LoVo (cell line): ENCODE measurements at places on chromosomes 2 and 18.
A peak's percentile ranks its signal among the peaks of the same experiment; 100 is the strongest.

GRCh38 chr18:76444446-76445105 lies 50.5 kb downstream of the ZNF516 start:
- no peak for DNase-seq

- DNase-seq, result no peak
Measured at GRCh38 chr2:56757884-56758545, 574.2 kb downstream of the CCDC85A start.

GRCh38 chr2:133774654-133775015 lies 206.4 kb upstream of the NCKAP5 start:
- no peak for DNase-seq

GRCh38 chr2:230671117-230671516 lies 41.5 kb upstream of the CAB39 start:
- DNase-seq, result no peak

- no peak for DNase-seq
Measured at GRCh38 chr2:55627915-55628314, 10.5 kb upstream of the PPP4R3B start.

GRCh38 chr2:26757873-26758789 lies 6.0 kb upstream of the SLC35F6 start:
- DNase-seq, result peak; percentile 85

DNA sequence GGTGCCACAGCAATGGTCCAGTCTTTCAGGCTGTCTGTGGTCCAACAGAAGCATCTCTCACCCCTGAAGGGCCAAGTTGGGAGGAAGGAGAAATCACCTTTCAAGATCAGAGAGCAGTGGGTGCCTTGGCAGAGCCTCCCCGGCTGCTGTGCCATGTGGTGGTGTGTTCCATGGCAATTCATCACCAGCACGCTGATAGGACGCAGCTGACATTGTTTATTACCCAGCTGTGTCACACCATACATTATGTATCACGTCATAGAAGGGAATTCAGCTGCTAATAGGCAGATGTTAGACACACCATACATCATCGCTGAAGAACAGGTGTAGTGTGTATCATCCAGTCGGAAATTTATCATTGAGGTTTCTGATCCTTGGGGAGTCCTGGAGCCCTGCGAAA lies 29.6 kb upstream of the RPL31 start:
- no peak for DNase-seq

GRCh38 chr2:151630372-151630771 lies 103.9 kb downstream of the NEB start:
- no peak for DNase-seq

GRCh38 chr18:44213293-44213692 lies 467.4 kb upstream of the SETBP1 start:
- no peak for DNase-seq

DNA sequence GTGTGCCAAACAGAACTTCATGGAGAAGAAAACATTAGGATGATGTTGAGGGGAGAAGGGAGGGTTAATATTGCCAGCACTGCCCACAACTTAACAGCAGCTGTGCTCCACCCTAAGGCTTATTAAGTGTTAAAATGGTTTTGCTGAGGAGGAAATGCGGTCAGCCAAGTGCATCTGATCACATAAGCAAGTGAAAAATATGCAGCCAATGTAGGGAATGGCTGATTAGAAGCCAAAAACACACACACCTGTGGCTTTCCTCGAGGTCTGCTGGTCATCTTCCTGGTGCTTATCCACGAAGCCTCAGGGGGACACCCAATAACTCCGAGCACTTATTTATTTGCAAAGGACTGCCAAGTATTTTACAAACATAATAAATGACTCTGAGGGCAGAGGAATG lies 66.3 kb upstream of the GPR45 start:
- DNase-seq, result no peak

GRCh38 chr2:12325806-12326205 lies 390.9 kb upstream of the TRIB2 start:
- DNase-seq, result no peak

DNA sequence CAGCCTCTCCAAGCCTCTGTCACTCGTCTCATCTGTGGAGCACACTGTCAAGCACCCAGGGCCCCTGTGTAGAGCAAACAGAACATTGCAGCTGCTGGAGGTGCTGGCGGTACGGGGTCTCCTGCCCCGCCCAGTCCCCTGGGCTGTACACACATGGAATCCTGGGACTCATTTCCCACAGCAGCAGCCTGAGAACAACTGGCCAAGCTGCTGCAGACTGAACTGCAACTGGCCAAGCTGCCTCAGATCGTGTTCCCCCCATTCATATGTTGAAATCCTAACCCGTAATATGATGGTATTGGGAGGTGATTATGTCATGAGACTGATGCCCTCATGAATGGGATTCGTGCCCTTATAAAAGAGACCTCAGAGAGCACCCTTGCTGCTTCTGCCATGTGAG lies 130.5 kb downstream of the NCK2 start:
- no peak for DNase-seq

- DNase-seq, result no peak
Measured at GRCh38 chr2:182824767-182825158, 41.7 kb downstream of the FRZB start.

DNA sequence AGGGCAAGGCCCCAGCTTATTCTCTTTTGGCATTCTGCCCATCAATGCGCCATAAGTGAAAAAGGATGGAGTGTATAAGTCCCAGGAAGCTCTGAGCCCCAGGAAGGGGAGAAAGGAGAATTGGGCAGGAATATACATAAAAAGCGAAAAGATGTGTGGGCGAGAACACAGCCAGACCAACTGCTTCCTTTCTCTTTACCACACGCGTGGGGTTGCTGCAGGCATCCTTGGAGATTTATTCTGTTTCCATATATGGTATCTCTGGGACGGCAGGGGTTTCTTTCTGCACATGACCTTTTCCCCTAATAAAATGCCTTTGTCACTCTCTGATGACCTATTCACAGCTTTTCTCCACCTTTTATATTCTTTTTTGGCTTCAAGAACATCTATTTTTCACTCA lies 440.5 kb downstream of the NBAS start:
- no peak for DNase-seq

DNA sequence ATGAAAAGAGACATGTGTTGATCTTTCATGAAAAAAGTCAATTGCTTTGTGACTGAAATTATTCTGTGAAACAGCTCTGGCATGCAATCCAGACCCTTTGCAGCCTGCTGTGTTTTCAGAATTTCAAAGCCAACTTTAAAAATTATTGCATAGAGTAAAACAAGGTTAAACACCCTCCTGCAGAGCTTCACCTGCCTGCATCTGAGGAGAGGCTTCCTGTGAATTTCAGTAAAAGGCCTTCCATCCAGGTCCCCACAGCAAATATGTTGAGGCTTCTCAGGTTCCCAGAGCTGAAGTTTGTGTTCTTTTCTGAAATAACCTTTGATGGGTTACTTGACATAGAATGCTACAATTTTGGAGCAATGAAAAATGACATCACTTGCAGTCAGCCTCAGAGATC lies 4.1 kb downstream of the XIRP2 start:
- DNase-seq, result no peak

GRCh38 chr2:201432038-201432620 lies 19.1 kb downstream of the TRAK2 start:
- no peak for DNase-seq

GRCh38 chr18:34604591-34604990 lies 105.5 kb upstream of the DTNA start:
- DNase-seq, result no peak

DNA sequence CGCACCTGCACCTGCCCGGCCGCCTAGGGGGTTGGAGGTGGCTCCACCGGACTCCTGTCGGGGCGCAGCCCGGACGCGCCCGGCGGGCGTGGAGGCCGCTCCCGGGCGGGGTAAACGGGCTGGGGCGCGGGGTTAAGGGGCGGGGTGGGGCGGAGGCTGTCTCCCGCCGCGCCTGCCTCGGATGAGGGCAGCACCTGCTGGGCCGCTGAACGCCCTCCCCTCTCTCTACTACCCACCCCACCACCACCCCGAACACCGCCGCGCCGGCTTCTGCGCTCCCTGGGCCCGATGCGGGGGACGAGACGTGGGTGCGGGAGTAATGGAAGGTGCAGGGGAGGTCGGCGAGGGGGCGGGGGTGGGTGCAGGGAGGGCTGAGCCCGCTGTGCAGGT lies 224.8 kb upstream of the ID2 start:
- peak; percentile 39 for DNase-seq

DNA sequence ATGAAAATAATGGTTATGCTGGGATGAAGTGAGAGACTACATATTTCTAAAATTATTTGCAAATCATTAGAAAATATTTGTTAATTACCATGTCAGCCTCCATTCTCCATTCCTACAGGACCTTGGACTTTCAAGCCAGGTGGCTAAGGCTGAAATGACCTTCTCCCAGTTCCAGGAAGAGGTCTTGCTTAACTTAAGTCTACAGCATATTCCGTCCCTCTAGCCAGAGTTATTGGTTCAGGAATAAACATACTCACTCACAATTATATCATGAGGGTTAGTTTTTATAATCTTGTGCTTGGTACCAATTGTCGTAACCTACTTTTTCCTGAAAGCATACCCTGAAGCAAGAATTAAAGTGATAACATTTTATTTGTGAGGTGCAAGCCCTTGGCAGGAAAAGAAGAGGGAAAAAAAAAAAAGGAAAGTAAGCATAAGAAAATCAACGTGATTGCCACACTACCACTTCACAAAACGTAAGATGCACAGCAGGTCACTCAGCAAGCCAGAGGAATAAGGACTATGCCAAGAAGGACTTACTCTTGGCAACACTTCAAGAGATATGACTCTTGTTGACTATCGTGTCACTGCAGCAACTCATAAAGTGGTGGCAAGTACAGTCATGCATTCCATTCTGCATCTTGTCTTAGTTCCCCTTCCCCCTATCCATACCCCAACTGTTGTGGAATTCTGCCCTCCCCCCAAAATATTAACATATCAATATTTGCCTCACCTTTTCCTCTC lies 479.1 kb downstream of the MBD2 start:
- peak; percentile 39 for DNase-seq

DNA sequence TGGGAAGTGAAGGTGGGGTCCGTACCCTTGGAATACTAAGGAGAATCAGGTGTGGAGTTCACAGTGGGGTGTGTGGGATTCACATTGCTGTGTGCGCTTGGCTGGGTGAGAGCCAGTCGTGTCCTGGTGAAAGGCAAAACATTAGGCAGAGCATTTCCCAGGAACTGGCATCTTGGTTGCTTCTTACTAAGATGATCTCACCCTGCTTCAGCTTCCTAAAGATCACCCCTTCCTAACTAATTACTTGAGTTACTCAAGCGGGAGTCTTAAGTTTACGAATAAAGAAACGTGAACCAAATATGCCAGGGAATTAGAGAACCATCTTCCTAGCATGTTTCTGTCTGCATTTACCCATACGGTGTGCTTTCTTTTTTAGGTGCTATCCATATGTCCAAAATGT lies 122.9 kb downstream of the NCK2 start:
- no peak for DNase-seq

- no peak for DNase-seq
Measured at GRCh38 chr2:120353931-120354330, 8.0 kb downstream of the INHBB start.

DNA sequence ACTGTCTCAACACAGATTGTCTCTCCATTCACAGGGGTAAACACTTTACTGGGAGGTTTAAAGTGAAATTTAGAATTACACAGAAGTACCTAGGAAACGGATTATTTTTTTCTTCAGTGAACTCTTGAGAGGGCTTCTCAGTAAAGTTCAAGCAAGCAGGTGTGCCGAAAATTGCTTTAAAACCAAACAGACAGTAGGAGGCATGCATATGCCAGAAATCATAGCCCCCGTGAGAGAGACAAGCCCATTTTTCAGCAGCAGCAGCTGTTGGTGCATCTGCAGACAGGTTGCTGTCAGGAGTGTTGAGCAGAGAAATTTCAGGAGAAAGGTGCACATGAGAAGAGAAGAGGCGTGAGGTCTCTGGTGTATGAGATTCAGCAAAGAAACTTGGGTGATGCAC lies 2115.5 kb upstream of the CELF4 start:
- DNase-seq, result no peak

DNA sequence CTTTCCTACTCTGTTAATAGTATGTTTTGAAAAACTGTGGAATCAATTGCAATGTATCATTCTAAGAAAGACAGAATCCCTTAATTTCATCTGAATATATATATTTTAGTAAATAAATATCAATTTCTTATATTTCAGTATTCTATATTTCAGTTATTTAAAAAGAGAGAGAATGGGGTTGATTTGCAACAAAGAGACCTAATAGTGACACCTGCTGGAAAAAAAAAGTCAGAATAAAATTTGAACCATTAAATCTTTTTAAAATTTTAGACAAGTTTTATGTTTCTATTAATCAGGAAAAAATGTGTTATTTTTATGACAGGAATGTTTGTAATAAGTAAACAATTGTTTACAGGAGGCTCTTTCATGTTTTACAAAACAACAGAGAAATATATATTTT lies 20.7 kb upstream of the CCNT2 start:
- DNase-seq, result no peak

DNA sequence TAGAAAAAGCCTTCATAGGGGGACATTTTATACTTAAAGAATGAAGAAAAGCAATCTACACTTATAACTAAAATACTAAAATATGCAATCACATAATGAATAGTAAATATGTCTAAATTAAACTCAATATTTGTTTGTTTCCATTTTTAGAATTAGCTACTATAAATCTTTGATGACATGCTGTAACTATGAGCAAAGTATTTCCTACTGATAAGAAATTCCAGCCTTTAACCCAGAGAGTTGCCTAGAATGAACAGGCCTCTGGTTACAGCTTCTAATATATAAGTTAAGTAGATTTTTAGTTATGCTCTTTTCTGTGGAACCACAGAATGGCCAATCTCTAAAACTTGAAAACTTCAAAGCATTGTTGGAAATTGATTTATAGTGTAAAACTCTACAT lies 1465.6 kb upstream of the ZEB2 start:
- DNase-seq, result no peak

DNA sequence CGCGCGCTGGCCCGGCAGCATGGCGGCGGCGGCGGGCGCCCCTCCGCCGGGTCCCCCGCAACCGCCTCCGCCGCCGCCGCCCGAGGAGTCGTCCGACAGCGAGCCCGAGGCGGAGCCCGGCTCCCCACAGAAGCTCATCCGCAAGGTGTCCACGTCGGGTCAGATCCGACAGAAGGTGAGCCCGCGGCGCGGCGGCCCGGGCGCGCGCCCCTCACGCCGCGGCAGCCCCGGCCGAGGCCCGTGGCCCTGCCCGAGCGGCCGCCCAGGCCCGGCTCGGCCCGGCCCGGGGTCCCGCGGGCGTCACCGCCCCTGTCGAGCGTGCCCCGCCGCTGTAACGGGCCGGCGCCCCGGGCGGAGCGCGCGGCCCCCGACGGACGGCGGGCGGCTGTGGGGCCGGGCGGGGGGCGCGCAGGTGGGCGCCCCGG lies 218 bp downstream of the DGKD start:
- no peak for DNase-seq

DNA sequence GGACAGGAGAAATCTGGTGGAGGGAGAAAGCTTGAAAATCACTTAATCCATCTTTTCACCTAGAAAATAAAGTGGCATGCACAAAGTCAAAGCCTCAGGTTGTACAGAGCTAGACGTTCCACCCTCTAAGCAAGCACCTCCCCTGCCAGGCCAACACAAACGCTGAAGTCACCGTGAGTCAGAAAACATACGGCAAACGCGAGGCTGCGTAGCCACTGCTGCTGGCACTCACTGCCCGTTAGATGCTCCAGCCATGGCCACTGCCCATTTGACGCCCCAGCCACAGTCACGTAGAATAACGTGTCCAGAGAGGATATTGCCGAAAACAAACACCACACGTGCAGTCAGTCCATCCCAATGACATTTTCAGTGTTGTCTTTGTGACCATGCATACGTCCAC lies 209.7 kb upstream of the PXDN start:
- DNase-seq, result no peak
